Left colon (tissue), 2 donors: ENCODE measurements at places on chromosomes 5 and 9. TPM values are rescaled to one million over a fixed set of nuclear protein-coding genes. Genes with fewer than 3 reads are reported as not detected.
A peak's percentile ranks its signal among the peaks of the same experiment; 100 is the strongest.

The TGFBR1 gene
- total RNA-seq, result 36.9 TPM

GRCh38 chr5:97165726-97166125 is 17.3 kb downstream of the RIOK2 start:
- peak; percentile 73 for DNase-seq

DNA sequence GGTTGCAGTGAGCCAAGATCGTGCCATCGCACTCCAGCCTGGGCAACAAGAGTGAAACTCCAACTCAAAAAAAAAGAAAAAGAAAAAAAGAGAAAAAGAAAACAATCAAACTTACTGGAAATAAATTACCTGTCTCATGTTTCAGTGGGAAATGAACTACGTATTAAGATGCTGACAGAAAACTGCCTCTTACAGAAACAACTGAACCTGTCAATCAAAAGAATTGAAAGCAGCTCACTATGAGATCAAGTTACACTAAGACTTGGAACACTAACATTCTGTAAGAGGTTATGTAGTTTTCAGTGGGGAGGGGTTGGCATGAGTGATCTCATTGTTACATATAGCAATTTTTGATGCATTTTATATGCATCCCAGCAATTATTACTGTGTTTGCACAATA is 64.4 kb upstream of the SPATA31E1 start:
- no peak for DNase-seq

The SLC6A3 gene
- not detected for total RNA-seq

DNA sequence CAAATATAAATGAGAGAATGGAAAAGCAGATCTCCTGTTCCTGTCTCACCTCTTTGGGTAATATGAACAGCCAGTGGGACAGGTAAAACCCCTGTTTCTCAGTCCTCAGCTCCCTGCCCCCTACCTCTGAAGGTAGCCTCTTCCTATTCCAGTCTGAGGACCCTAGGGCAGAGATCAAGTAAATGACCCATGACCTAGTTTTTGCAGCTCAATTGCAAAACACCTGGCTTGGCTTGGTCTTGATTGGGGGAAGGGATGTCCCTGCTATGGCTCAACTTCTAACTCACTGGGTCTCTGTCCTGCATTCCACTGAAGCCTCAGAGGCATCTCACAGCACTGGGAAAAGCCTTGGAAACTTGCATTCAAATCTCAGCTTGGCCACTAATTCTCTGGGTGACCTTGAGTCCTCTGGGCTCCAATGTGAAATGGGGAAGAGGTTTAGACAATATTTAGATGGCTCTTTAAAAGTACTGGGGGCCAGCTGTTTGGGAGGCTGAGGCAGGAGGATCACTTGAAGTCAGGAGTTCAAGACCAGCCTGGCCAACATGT is 1.6 kb upstream of the GALT start:
- DNase-seq, result no peak

The RMRP gene
- 19,198 TPM for total RNA-seq

The ARID3C gene
- total RNA-seq, result not detected

The PTPRD gene
- total RNA-seq, result 95.1 TPM

- no peak for DNase-seq
Measured at GRCh38 chr5:113495422-113495841, 7.2 kb upstream of the MCC start.

DNA sequence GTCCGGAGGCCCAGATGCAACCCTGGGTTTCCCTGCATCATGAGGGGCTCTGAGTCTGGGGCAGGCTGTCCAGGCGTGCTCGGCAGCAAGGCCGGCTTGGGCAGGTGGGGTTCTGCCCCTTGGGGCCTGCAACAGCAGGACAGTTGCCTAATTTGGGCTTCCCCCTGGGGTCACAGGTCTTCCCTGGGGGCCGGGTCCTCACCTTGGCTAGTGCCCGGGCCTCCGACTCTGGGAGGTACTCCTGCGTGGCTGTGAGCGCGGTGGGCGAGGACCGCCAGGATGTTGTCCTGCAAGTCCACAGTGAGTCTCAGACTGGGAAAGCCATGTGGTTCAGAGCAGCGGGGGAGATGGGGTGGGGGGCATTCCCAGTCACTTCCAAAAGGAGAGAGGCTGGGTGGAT is 82.1 kb upstream of the ASS1 start:
- DNase-seq, result no peak

DNA sequence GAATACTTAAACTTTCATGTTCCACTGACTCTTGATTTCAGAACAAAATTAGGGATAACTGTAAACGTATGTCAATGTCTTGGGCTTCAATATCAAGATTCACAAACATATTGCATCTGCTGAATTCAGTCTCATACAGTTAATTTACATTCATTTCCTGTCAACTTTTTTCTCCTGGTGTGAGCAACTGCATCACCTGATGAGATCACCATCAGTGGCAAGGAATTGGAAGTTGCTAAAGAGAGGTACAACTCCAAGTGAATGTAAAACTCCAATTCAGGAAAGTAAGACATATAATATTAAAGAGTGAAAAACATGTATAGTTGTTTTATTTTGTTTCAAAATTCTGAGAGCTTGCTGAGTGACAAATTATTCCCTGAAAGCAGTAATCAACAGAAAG is 1336.2 kb upstream of the C9orf72 start:
- no peak for DNase-seq

The SHC3 gene
- 0.27 TPM for total RNA-seq

DNA sequence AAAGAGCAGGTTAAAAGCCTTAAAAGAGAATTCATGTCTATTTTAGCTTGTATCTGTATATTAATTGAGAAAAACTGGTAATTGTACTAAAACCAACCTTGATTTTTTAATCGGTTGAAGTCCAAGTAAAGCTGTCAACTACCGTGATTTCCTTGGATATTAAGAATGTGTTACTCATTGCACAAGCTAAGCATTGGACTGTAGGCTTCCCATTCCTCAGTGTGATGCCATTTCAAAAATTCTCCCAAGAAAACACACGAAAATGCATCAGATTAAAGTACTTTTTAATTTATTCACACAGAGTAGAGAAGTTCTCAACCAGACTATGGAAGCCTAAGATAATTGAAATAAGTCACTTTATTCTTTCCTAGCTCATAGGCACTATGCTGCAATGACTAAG is 761.4 kb upstream of the TYRP1 start:
- no peak for DNase-seq

The FBXW5 gene
- 195 TPM for total RNA-seq

DNA sequence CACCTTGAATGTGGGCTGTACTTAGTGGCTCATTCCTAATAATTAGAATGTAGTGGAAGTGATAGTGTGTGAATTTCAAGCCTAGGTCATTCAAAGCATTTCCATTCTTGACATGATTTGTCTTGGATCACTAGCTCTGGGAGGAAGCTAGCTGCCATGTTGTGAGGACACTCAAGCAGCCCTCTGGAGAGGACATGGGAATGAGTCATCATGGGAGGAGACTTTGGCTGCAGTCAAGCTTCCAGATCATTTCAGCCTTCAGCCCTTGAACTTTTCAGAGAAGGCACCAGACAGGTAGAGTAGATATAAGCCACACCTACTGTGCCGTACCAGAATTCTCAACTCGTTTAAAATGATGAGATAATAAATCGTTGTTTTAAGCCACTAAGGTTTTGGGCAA is 506.9 kb downstream of the ZNF608 start:
- DNase-seq, result no peak

The C8G gene
- total RNA-seq, result 8.3 TPM

DNA sequence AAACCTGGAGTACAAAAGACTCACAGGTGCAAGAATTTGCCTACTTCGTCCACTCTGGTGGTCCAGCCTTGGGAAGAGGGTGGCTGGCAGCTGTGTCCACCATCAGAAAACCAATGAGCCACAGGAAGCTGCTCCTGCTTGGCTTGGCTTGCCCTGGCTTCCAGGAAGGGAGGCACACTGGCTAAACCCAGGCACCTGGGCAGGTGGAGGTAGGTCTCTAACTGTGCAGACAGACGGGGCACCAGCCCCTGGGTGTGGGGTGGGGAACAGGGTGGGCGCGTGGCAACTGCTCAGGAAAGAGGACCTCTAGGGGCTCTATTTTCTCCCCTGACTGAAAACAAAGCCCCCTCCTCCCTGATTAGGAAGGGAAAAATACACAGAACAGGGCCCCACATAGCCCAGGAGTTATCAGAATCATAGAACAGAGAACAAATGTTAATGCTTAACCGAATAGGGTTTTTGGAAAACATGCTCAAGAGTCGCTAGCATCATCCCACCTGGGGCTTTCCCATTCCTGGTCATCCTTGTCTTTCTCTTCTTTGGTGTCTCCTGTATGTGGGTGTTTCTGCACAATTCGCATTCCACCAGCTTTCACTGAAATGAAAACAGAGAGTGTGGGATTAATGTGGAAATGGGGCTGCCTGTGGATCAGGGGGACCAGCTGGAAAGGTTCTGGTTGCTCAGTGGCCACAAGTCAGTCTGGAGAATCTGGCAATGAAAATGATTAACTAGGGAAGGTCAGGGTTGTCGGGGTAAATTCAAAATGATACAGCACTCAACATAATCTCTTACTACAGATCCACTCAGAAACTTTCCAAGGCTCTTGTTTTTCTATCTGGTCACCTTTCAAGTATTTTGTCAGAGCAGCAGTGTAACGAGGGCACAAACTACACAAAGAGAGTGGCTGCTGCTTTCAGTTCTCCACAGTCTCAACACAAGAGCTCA is 13.1 kb downstream of the DAP start:
- no peak for DNase-seq

DNA sequence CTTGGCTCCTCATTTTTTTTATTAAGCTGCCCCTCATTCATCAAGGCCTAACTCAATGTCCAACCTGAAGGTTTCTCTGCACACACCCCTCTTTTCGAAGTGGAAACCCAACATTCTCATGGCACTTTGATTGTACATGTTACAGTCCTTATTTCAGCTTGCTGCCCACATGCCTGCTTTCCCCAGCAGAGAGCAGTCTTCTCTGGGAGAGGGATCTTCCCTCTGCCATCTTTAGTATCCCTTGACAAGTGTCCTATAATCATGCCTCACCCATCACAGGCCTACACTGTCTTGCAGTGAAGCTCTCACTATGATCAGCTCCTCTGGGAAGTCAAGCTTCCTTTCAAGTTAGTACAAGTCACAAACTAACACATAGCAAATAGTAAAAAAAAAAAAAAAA is 175.1 kb downstream of the ACER2 start:
- DNase-seq, result no peak

- no peak for DNase-seq
Measured at GRCh38 chr5:144017119-144017518, 153.3 kb downstream of the YIPF5 start.

DNA sequence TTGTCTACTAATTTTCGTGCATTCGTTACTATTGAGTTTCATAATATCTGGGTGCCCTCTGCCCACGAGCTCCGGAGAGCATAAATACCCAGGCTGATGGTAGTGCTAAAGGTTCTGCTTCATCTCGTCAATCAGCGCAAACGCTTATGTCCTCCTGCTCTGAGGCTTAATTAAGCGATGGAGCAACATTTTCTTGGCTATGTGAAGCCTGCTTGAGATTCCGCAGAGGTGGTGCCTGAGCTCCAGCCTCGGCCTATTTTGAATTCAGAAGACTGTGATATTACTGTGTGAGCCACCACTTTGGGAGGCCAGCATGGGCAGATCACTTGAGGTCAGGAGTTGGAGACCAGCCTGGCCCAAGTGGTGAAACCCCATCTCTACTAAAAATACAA is 44.8 kb downstream of the ANXA2R start:
- DNase-seq, result no peak

DNA sequence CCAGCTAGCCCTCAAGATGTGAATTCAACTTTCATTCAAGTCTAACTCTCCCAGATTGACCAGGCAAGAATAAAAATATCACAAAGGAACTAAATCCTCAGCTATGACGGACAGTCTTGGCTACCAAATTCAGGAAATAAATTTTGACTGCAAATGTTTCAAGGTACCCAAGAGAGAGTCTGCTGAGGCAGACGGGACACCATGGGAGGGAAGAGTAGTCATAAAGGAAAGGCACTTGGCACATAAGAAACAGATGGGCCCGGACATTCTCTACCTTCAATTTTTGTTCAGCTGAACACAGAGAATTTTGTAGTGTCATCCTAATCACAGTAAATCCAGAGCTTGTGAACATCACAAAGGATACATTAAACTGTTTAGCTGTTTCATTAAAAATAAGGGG is 390.0 kb downstream of the DTWD2 start:
- DNase-seq, result no peak

DNA sequence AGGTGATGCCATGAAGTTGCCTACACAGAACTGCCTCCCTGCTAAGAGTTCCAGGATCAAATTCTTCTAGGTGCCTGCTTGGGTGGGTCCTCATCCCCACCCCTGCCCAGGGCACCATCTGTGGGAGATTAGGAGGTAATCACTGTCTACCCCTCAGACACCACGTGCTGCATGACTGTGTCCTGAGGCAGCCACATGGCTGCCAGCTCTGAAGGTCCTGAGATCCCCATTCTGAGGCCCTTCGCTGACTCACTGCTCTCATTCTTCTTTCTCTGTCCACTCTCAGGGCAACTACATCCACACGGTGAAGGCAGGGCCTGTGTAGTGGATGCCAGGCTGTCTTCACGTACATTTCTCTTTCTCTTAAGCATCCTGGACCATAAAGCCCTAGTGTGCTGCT is 222.9 kb upstream of the ANKRD55 start:
- no peak for DNase-seq

The GABBR2 gene
- not detected for total RNA-seq

DNA sequence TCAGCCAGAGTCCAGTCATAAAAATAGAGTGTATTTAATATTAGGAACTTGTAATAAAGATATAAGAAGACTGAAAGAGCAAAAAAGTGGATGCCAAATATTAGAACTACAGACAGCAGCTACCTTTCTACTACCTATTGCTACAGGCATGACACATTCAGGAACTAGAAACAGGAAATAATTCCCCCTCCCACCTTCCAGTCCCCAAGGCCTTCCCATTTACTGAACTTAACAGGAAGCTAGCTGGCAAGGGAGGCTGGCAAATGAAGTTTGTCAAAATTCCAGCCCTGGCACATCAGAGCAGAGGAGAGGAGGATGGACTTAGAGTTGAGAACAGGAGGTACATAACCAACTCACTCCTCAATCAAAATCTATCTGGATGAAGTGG is 50.2 kb upstream of the RIC1 start:
- no peak for DNase-seq

The SPARC gene
- 178 TPM for total RNA-seq

DNA sequence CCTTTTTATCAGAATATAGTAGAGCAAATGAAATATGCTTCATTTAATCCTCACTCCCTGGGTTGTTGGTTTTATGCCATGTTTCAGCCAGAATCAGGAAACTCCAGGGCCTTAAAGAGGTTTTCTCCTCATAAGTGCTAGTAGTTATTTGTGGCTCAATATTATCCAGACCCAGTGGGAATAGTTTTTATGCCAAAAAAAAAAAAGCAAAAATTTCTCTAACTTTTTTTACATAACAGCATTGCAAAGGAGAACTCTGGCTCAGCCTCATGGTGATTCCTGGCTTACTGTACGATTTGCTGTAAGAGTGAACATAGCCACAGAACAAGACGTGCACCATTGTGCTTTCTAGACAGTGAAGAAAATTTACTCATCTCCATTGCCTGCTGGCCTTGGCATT is 232.5 kb downstream of the PJA2 start:
- no peak for DNase-seq

DNA sequence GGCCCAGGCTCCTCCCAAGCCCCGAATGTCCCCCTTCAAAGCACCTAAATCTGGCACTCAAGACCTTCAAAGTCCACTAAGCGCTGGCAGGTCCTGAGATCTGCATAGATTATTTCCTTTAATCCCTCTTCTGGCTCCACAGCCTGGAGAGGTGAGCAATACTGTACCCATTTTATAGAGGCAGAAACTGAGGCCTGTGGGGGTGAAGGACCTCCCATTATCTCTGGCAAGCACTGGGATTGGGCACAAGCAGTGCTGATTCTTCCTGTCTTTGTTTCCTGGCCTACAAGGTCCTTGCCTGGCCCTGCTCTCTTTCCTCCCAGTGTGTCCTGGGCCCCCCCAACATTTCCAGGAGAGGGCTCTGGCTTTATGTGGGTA is 252.3 kb downstream of the PBX3 start:
- no peak for DNase-seq
